NCI-H2081 (cell line): ENCODE measurements at places on chromosomes 2 and 18.

GRCh38 chr2:17869128-17869527, 9.3 kb upstream of the KCNS3 start:
- DNase-seq = no peak

DNA sequence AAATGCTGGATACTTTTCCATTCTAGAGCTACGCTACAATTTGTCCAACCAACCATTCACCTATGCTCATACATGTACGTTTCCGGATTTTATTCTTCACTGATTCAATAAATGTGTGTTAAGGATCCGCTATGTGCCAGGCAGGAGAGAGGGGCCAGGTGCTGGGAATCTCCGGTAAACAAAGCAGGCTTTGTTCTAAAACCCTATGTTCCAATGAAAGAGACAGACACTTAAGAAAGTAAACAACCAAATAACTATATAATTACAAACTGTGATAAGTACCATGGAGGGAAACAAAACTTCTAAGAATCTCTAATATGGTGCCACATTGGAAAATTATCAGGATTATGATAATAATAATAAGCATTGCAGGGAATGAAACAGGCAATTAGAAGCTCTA, 22.2 kb upstream of the POMC start:
- peak; percentile 81 for DNase-seq

GRCh38 chr18:12750076-12750714, 47.4 kb downstream of the PSMG2 start:
- DNase-seq = no peak

- DNase-seq = peak; percentile 21
These were observed 1.1 kb upstream of the ONECUT2 start for GRCh38 chr18:57433934-57434535.

DNA sequence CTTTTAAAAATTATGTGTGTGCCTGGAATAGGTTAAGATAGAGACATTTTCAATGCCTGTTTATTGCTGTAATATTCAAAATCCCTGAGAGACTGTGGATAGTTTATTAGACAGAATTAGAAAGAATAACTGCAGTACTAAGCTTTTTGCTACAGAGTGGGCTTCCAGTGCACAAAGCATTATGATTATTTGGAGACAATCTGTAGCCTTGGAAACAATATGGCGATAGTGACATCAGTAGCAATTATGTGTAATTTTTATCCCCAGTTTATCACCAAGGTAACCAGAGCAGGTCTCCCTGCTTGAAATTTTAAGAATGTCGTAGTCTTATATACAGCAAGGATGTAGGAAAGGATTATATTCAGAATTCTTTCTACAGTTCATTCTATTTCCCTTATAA, 100.0 kb downstream of the MYO3B start:
- peak; percentile 90 for DNase-seq

DNA sequence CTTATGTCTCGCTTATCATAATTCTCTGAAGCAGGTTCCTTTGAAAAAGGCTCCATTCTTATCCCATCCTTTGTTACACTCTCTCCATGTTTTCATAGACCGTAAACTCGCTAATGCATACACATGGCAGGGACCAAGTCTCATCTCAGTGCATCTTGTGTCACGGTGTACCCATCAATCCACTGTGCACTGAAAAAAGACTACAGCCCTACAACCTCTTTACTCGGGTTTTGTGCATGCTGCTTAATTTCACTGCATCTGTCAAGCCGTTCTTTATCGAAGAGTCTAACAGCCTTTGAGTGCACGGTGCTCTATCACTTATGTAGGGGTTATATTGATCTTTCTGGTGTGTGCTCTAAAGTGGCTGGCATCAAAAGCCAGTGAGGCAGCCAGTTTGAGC, 302.9 kb upstream of the ERBB4 start:
- DNase-seq = no peak

GRCh38 chr18:3264362-3264761, 2.4 kb downstream of the MYL12B start:
- DNase-seq = no peak

GRCh38 chr2:46937471-46937901, 21.9 kb upstream of the MCFD2 start:
- no peak for DNase-seq

GRCh38 chr2:212005085-212005671, 533.4 kb downstream of the ERBB4 start:
- peak; percentile 52 for DNase-seq
